ENCODE measurements at places on chromosomes 13 and 19.

DNA sequence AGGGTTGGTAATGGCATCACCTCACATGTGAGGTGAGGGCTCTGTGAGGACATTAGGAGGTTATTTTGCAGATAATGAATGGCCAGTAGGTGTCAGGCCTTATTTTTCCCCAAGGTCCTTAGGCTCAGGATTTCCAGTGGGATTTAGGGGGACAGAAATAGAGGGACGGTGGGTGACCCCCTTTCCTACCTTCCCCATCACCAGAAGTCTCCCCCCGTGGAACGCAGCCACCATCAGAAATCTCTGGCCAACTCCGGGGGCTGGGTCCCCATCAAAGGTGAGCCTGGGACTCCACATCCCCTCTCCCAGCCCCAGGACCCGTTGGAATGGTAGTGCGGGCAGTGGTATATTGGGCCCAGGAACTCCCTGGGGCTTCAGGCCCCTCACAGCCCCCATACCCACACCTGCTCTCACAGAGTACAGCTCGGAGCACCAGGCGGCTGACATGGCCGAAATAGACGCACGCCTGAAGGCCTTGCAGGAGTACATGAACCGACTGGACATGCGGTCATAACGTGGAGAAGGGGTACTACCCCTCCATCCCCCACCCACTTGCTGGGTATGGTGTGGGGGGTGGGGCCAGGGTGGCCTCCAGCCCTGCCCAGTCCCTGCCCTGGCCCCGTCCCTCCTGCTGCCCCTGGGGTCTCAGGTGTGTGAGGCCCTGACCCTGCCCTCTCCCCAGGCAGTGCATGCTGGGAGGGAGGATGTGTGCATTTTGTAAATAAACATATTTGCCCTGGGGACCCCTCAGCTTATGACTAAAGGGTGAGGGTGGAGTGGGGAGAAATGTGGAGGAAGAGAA is 4.8 kb downstream of the PGLYRP1 start:
- no peak for DNase-seq

- no peak for DNase-seq
Observed at GRCh38 chr19:34186205-34186604, 13.9 kb downstream of the LSM14A start.

DNA sequence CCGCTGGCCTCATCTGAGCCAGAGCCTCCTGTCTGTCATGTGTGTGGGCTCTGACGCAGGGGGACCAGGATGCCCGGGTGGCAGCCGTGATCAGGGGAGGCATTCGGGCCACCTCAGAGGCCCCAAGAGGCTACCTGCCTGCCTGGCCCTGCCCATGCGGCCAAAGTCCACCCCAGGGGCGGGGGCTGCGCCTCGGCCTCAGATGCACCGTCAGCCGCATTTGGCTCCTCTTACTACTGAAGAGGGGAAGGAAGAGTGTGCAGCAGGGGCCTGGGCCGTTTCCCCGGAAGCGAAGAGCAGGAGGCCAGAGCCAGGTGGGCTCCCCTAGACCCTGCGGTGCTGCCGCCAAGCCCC is 34.0 kb downstream of the C13orf46 start:
- DNase-seq, result no peak

- no peak for DNase-seq
Observed at GRCh38 chr19:44723299-44723951, 24.5 kb downstream of the CEACAM16 start.

GRCh38 chr13:44906713-44907112 is 82.6 kb downstream of the NUFIP1 start:
- peak; percentile 91 for DNase-seq

- no peak for DNase-seq
Observed at GRCh38 chr13:84934911-84935310, 864.3 kb downstream of the SLITRK6 start.

DNA sequence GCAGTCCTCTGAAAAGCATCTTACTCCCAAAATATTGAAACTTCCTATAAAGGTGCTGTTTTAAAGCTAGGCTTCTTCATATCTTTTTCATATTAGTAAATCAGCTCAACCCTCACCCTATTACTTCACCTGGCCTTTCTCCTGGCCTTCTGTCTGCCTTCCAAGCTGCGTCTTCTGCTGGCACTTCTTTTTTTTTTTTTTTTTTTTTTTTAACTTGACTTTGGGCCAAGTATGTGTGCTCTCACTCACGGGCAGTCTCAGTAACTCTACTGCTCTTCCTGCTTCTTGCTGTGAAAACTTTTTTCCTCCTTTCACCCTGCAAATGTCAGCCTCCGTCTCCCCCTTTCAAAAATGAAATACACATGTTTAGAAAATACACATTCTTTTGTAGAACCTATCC is 41.2 kb upstream of the KCTD4 start:
- DNase-seq, result peak; percentile 69

- peak; percentile 54 for DNase-seq
Observed at GRCh38 chr19:1315470-1316166, 29.9 kb downstream of the EFNA2 start.

GRCh38 chr19:34484328-34484727 is 2.8 kb downstream of the WTIP start:
- no peak for DNase-seq

DNA sequence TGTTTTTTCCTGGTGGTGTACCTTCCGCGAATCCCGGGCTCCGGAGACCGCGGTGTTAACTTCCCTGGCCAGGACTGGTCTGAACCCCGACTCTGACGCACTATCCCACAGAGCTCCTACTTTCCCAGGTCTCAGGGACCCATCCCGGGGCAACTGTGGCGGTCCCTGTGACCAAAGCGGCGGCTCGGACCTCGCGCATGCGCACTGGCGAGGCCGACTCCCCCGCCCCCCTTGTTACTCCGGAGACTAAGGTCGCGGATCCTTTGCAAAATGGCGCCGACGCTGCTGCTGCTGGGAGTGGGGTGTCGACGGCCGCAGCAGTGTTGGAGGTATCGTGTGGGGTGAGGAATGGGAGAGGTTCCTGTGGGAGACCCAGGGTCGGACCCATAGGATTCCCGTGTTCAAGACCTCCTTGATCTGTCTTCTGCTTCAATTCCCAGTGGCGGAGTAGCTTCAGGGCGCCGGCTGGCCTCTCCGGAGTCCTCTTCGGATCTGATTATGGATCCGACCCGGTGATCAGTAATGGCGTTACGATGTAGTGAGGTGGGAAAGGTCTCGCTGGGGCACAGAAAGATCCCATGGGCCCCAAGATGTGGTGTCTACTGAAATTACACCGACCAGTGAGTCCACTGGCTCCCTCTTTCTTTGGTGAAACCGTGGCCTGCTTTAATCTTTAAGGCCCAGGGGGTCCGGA is 66.6 kb upstream of the ZNF527 start:
- no peak for DNase-seq

DNA sequence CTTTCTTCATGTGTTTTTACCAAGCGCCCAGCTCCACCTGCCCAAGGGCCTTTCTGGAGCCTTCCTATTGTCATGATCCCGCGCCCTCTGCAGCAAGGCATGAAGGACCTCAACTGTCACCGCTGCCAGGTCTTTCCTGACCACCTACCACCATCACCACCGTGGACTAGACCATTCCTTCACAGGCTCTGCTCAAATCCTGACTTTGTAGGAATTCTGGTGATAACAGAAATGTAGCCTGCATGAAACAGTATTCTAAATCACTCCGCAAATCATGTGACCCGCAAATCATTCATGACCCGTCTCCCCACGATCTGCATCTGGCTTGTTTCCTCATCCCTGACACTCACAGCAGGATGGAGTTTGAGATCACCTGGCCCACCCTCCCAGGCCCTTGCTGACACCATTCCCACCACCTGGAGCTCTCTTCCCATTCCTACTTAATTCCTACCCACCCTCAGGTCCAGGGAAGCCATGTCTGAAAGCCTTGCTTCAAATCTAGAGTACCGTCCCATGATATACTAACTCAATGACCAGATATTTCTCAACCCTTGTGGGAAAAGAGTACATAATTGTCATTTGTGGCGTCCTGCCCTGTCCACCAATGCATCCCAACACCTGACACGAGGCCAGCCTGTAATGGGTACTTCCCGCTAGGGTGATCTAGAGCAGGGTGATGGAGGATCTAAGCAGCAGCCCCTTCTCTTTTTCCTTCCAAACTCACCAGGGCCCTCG is 1.3 kb downstream of the UBE2S start:
- no peak for DNase-seq

- DNase-seq, result peak; percentile 32
Observed at GRCh38 chr19:46746281-46747057, at the start of gene STRN4. STRN4 (minus strand) TSS chr19:46746450; CDS start chr19:46746430, 20 bp downstream.

GRCh38 chr19:19460258-19460731 is 54.8 kb downstream of the GATAD2A start:
- DNase-seq, result no peak

DNA sequence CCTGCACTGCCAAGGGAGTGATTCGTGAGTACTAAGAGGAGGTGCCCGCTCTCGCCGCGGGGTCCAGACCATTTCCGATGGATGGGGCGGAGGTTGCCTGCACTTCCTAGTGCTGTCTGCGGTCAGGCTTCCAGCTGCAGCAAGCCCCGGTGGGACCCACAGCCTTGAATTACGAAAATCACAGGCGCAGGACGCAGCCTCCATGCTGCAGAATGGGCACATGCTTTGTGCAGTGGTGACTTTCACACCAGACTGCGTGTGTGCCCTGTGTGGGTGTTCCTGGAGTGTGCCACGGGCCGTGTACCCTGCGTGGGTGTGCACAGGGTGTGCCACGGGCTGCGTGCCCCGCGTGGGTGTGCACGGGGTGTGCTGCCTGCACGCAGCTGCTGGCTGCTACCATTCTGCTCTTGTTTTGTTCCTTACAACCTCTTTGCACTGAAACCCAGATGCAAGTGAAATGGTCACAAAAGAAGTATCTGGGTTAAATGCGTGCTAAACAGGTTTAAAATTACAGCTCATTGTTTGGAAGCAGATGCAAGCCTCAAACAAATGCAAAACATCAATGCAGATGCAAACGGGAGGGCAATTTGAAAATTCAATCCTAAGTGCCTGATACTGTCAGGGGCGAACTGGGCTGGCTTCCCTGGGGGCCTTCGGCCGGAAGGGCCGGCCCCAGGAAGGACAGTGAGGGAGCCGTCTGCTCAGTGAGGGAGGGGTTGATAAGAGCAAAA is 221.2 kb upstream of the SOX1 start:
- no peak for DNase-seq

GRCh38 chr19:15495151-15495550 is 13.2 kb upstream of the CYP4F22 start:
- no peak for DNase-seq

DNA sequence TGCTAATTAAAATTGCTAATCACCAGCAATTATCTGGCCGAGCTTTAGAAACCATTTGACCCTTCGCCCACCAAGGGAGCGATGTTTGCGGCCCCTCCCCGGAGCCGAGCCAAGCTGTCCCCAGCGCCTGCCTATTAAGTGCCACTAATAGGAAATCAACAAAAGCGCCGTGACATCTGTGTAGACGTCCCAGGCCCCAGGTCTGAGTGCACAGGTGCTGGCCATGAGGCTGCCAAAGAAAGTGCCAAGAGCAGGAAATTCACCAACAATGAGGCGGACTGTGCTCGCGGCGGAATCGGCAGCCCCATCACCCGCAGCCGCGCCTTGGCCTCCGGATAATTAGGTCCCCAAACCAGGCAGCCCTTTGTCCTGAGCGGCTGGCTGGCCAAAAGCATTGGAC is 44.5 kb upstream of the SPACA7 start:
- DNase-seq, result no peak
